ENCODE measurements at places on chromosomes 5 and 9.
A peak's percentile ranks its signal among the peaks of the same experiment; 100 is the strongest.

DNA sequence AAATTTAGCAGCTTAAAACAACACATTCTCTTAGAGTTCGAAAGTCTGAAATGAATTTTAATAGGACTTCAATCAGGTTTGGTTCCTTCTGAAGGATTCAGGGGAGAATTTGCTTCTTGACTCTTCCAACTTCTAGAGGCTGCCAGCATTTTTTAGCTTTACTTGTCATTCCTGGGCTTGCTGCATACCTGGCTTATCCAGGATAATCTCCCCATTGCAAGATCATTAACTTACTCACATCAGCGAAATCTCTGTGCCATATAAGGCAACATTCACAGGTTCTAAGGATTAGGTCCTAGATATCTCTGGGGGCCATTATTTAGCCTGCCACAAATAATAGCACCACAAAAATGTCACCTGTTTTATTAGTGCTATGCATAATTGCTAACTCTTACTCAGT lies 46.2 kb upstream of the PCSK5 start:
- H3K27me3 ChIP-seq, result no peaks in the 10 kb centered on the region
- H3K36me3 ChIP-seq, result no peaks in the 10 kb centered on the region
- no peak overlapping the region for H3K4me3 ChIP-seq

DNA sequence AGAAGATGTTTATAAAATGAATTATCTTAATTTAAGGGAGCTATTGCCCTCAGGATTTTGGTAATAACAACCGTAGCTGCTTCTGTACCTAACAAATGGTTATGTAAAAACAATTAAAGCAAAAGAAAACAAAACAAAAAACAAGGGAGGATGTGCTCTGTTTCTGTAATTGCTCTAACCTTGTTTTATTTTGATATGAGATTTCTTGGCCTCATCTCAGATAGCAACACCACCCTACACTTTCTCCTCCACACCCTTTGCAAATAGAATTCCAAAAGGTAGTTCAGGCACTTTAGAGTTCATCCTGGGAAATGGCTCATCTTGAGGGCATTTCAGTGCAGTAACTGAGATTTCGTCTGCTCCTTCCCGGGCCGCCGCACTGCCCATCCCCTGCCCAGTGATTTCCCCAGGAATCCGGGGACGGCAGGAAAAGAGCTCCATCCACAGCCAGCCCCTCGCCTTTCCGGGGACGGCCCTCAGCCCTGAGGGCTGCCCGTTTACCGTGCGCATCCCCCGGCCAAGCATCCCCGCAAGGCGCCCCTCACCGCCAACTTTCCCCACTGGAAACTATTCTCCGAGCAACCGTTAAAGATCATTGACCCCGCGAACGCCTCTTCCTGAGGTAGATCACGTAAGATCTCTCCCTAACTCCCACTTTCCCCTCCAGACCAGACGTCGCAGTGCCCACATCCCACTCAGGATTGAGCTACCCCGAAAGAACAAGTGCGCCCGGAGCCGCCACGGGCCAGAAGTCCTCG lies 1.2 kb downstream of the FNBP1 start:
- H3K27ac ChIP-seq, result peak overlapping the region; percentile 39
- no peaks in the 10 kb centered on the region for H3K27me3 ChIP-seq
- H3K36me3 ChIP-seq, result no peaks in the 10 kb centered on the region
- peak overlapping the region; percentile 55 for H3K4me3 ChIP-seq

GRCh38 chr5:153476767-153477166 lies 13.7 kb upstream of the GRIA1 start:
- H3K4me3 ChIP-seq, result no peak overlapping the region
- H3K27me3 ChIP-seq, result no peaks in the 10 kb centered on the region
- no peak overlapping the region for H3K27ac ChIP-seq
- no peaks in the 10 kb centered on the region for H3K4me1 ChIP-seq
- H3K36me3 ChIP-seq, result no peaks in the 10 kb centered on the region

DNA sequence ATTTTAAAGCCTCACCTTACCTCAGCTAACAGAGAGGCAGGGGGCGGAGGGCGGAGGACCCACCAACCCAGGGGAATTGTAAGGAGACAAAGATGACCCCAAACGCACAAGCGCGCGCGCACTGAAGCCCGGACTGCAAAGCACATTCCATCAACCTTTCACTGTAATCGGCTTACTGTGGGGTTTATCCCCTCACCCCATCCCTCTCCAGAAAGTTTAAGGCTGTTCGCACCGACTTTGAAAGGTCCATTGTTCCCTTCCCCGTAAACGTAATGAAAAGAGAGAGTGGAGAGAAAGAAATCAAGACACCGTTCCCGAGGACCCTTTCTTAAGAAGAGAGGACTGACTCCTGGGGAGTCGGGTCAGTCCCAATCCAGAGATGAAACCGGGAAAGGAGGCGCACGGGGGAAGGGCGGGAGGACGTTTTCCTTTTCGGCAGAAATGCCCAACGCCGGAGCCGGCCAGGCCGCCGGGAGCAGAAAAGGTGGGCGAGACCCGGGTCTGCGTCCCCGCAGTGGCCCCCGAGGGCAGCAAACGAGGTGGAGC lies 464 bp downstream of the CEMIP2 start:
- peak; percentile 26 for DNase-seq
- 0 out of 2 replicates have a peak, but pooled peaks cover 1% of the 10 kb centered on the region for H3K27me3 ChIP-seq
- peaks cover 6% of the 10 kb centered on the region for H3K4me1 ChIP-seq

DNA sequence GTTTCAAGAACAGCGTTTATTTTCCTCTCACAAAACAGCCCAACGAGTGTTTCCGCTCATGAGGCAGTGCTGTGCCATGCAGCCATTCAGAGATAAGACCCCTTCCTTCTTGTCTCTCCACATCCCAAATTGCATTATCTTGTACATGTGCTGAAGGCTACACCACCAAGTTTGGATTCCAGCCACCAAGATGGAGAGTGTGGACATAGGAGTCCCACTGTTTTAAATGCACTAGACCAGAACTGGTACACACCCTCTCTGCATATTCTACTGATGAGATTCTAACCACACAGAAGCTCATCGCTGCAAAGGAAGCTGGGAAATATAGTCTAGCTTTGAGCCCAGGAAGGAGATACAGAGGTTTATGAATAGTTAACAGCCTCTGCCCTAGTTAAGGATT lies 509.4 kb downstream of the NFIB start:
- no peaks in the 10 kb centered on the region for H3K36me3 ChIP-seq
- no peaks in the 10 kb centered on the region for H3K27me3 ChIP-seq
- H3K4me3 ChIP-seq, result no peak overlapping the region
- H3K27ac ChIP-seq, result no peak overlapping the region
- peak; percentile 17 for DNase-seq
- H3K4me1 ChIP-seq, result no peaks in the 10 kb centered on the region

- no peak overlapping the region for H3K27ac ChIP-seq
- H3K4me3 ChIP-seq, result no peak overlapping the region
- DNase-seq, result no peak
- no peaks in the 10 kb centered on the region for H3K4me1 ChIP-seq
- no peaks in the 10 kb centered on the region for H3K27me3 ChIP-seq
Observed at GRCh38 chr5:60259730-60260129, 366.2 kb upstream of the PDE4D start.

- no peak overlapping the region for H3K27ac ChIP-seq
- no peak overlapping the region for H3K4me3 ChIP-seq
- no peaks in the 10 kb centered on the region for H3K4me1 ChIP-seq
- no peaks in the 10 kb centered on the region for H3K27me3 ChIP-seq
- DNase-seq, result no peak
Observed at GRCh38 chr9:10396615-10397014, 216.2 kb downstream of the PTPRD start.

- no peak overlapping the region for H3K4me3 ChIP-seq
- no peaks in the 10 kb centered on the region for H3K36me3 ChIP-seq
- no peaks in the 10 kb centered on the region for H3K4me1 ChIP-seq
- peak; percentile 46 for DNase-seq
- H3K27ac ChIP-seq, result no peak overlapping the region
- H3K27me3 ChIP-seq, result no peaks in the 10 kb centered on the region
Observed at GRCh38 chr9:81108391-81108790, 581.0 kb downstream of the TLE1 start.

DNA sequence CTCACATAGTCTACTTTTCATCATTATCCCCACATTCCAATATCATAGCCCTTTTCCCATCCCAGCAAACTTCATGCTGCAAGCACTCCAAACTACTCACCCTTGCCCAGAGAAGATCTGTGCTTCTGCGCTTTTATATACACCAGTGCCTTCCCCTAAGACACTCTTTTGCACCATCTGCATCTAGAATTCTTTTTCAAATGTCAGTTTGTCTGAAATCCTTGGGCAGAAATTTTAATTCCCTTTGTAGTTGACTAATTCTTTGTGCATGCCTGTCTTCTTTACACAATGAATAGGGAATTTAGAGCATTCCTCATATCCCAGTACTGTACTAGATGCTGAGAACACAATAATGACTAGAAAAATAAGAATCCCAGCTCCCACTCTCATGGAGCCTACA lies 298.9 kb downstream of the KCNN2 start:
- no peaks in the 10 kb centered on the region for H3K4me1 ChIP-seq
- DNase-seq, result no peak
- no peak overlapping the region for H3K27ac ChIP-seq
- no peaks in the 10 kb centered on the region for H3K27me3 ChIP-seq
- no peak overlapping the region for H3K4me3 ChIP-seq

GRCh38 chr9:111427186-111427585 lies 57.0 kb downstream of the ECPAS start:
- H3K4me3 ChIP-seq, result no peak overlapping the region
- DNase-seq, result peak; percentile 67
- no peak overlapping the region for H3K27ac ChIP-seq
- H3K36me3 ChIP-seq, result peaks cover 27% of the 10 kb centered on the region

DNA sequence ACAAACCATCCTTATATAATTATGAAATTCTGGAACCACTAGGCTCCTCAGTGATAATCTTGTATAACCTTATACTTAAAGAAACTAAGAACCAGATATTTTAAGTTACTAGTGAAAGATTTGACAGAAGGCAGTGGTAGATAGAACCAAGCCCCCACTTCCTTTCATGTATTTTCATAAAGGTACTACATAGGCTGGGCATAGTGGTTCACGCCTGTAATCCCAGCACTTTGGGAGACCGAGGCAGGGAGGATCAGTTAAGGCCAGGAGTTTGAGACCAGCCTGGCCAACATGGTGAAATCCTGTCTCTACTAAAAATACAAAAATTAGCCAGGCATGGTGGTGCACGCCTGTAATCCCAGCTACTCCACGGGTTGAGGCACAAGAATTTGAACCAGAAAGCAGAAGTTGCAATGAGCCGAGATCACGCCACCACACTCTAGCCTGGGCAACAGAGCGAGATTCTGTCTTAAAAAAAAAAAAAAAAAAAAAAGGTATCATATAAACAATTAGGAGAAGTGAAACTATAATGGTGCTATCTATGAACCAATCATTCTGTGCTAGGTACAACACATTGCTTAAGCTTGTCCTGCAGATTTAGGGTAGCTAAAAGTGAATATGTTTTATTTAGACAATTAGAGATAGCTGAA lies 27.9 kb upstream of the DTWD2 start:
- H3K36me3 ChIP-seq, result no peaks in the 10 kb centered on the region
- no peak overlapping the region for H3K4me3 ChIP-seq
- H3K27me3 ChIP-seq, result no peaks in the 10 kb centered on the region
- no peak overlapping the region for H3K27ac ChIP-seq
- no peaks in the 10 kb centered on the region for H3K4me1 ChIP-seq

DNA sequence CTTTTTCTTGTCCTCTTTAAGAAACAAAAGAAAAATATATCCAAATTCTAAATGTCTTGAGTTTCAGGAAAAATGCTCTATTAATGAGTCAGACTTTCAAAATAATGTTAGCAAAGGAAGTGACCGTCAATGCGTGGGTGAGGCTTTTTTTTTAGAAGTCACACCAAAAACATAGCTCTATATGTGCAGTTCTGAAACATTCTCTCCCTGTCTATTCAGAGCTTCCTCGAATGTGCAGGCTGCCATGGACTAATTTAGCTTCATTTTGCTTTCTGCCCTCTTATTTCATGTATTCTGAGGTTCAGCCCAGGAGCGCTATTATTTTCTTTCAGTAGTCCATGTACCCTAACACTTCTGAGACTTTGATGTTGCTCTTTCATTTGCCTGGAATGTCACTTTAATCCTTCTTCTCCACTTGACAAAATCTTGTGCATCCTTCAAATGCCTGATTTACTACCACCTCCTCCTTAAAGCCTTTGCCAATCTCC lies 72.5 kb upstream of the RASA1 start:
- H3K4me3 ChIP-seq, result no peak overlapping the region
- H3K4me1 ChIP-seq, result peaks cover 16% of the 10 kb centered on the region
- no peaks in the 10 kb centered on the region for H3K27me3 ChIP-seq
- H3K27ac ChIP-seq, result peak overlapping the region; percentile 8
- no peaks in the 10 kb centered on the region for H3K36me3 ChIP-seq
- DNase-seq, result peak; percentile 85

DNA sequence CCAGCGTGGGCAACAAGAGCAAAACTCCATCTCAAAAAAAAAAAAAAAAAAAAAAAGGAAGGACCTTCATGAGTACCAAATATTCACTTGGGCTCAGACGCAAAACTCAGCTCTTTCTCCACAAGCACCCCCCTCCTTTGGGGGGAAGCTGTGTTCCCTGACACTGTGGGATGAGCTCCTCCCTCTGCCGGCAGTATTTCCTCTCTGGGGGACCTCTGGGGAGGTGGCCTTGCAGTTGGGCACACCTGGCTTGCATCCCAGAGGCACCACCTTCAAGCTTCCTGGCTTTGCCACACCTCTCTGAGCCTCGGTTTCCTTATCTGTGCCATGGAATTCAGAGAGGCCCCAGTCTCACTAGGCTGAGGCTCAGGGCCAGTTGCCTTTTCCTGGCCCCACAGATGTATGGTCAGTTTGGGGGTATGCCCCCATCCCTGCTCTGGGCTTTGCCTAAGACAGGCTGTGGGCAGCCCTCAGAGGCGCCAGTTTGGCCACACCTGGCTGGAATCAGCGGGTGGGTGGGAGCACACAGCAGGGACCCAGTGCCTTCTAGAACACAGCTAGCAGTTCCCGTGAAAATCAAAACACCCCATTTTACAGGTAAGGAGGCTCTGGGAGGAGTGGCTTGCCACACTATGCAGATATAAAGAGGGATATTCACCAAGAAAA lies 157.5 kb upstream of the IER5L start:
- H3K4me1 ChIP-seq, result peaks cover 42% of the 10 kb centered on the region
- no peak for DNase-seq
- no peaks in the 10 kb centered on the region for H3K36me3 ChIP-seq
- no peak overlapping the region for H3K4me3 ChIP-seq
- H3K27ac ChIP-seq, result peak overlapping the region; percentile 78

DNA sequence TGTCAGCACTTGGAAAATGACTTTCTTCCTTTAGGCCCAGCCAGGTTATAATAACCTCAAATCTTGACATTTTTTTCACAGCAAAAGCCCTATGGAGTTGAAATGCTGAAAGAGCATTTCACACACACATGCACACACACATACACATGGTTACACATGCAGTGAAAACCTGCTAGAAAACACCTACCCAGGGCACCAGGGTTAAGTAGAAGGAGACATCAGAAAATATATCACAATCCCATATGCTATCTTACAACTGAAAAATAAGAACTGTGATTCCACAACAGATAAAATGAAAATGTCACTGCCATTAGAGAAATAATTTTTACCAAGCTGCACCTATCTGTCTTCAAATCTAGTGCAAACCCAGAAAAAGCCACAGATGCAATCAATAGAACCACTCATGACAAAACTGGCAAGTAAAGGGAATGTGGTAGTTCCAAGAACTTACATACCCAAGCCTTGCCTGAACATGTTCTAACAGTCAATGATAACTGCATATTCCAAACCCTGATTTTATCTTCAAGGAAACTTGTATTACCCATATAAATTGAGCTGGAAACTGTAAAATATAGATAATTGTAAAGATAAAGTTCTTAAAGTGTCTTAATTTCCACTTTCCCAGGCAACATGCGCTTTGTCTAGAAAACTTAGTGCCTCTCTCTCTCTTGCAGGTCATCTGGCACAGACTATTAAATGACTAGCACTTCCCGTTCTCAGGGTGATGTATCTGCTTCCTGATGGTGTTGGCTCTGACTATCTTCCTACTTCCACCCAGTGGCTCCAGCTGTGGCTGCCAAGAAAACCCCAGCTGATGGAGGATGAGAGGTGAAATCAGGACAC lies 250.2 kb upstream of the PTGER4 start:
- H3K36me3 ChIP-seq, result no peaks in the 10 kb centered on the region
- H3K27me3 ChIP-seq, result no peaks in the 10 kb centered on the region
- no peak overlapping the region for H3K4me3 ChIP-seq
- H3K27ac ChIP-seq, result no peak overlapping the region
